ENCODE measurements at places on chromosomes 16 and 17.

- no peak for DNase-seq
Observed at GRCh38 chr16:29663016-29663806, at the start of gene SPN. Gene SPN, plus strand, starts transcription at chr16:29663247. Its CDS starts 482 bp downstream, at chr16:29663729.

GRCh38 chr17:8785547-8786413 lies 13.4 kb downstream of the MFSD6L start:
- DNase-seq = peak; percentile 42

DNA sequence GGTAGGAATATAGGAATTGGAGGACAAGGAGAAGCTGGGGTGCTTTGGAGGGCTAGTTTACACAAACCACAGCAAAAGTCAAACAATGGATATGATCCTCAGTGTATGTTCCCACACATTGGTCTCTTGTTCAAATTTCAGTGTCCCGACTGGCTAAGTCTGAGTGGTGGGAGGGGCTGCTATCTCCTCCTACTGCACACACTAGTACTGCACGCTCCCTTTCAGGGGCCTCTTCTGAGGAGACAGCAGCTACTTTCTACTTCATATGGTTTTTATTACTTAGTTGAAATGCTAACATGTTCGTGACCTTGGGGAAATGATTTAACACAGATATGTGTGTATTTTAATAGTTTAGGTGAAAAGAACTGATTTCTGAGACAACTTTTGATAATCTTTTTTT lies 18.8 kb upstream of the KRT10 start:
- DNase-seq = no peak

- DNase-seq = no peak
Observed at GRCh38 chr17:76752006-76752405, 14.1 kb downstream of the MFSD11 start.

DNA sequence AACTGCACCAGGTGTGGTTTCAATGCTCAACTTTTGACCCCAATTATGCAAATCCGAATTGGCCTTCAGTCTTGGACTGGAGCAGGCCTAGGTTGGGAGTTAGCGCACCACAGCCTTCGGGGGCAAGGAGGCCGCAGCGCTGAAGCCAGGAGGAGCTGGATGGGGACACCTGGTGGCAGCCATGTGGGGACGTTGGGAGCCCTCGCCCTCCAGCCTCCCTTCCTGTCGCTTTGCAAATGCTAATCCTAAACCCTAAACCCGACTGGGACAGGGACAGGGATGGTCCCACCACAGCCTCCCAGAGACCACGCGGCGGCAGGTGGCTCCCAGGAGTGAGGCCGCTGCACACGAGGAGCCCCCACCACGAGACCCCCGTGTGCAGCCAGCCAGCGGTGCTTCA lies 58.7 kb downstream of the KLHDC4 start:
- no peak for DNase-seq

GRCh38 chr16:11651796-11652195 lies 16.5 kb upstream of the SNN start:
- DNase-seq = no peak

DNA sequence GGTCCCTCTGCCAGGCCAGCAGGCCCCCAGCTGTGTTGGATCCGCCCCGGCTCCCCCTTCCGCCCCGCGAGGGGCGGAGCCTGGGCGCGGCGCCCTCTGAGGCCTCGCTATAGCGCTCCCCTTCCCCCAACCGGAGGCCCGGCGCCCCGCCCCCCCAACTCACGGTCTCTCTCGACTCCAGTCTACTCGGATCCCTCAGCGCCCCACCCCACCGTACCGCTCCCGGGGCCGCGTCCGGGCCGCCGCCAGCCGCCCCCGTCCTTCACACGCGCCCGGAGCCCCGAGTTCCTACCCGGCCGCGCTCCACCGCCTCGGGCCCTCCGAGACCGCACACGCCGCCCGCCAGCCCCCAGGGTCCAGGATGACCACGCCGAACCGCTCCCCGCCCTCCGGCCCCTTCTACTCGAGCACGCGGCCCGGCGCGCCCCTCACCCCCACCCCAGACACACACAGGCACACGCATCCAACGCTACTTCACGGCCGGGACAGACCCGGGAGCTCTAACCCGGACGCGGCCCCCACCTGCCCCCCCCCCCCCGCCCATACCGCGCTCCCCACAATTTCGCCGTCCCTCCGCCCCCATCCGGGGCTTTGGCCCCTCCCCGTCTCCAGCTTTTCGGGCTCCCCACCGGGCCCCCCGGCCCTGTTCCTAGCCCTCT lies 1.4 kb downstream of the PHF23 start:
- peak; percentile 71 for DNase-seq

DNA sequence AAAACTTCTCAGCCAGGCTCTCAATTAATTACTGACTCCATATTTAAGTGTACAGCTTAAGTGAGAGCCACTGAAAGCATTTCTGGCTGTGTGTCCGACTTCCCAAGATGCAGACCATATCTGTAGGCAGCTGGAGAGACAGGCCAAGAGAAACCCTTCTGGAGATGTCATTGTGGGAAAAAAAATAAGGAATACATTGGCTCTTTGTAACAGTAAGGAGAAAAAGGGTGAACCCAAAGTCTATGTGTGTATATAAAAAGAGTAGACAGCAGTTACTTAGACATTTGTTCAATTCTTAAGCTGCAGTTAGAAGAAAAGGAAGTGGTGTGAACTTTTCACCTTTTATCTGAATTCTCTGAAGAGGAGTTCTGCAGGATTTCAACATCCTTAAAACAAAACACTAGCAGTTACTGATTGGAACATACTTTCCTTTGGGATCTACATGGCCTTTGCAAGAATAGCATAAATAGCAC lies 21.7 kb downstream of the FAM117A start:
- DNase-seq = no peak

DNA sequence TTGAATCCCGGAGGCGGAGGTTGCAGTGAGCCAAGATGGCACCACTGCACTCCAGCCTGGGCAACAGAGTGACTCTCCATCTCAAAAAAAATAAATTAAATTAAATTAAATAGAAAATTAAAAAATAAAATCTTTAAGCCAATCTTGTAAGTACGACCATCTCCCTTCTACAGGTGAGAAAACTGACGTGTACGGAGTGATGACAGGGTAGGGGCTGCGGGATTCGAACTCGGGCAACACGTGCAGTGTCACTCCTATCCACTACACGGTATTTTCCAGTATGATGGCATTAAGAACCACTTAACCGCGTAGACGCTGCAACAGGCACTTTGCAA lies 762 bp downstream of the WDR59 start:
- no peak for DNase-seq

GRCh38 chr17:69588316-69588715 lies 173.8 kb downstream of the MAP2K6 start:
- no peak for DNase-seq

- no peak for DNase-seq
Observed at GRCh38 chr16:82874672-82875071, 247.9 kb downstream of the CDH13 start.

DNA sequence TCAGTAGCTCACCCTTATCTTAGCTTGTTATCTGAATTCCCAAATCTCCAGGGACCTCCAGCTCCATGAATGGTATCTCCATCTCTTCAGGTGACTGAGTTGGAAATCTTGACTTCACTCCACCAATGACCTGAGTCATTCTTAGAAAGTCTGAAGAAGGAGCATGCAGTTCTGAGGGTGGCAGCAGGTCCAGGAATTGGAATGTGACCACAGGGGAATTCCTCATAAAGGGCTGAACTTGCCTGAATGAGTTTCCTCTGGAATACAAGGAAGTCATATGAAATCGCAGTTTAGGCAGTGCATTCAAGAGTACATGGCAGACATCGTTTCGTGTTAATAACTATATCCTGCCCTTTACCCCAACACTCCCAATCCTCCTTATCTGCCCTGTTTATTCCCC lies 12.5 kb upstream of the PYY start:
- no peak for DNase-seq

GRCh38 chr17:64531955-64532371 lies 25.2 kb downstream of the CEP95 start:
- no peak for DNase-seq

GRCh38 chr17:29012535-29012934 lies 6.7 kb upstream of the SEZ6 start:
- no peak for DNase-seq

DNA sequence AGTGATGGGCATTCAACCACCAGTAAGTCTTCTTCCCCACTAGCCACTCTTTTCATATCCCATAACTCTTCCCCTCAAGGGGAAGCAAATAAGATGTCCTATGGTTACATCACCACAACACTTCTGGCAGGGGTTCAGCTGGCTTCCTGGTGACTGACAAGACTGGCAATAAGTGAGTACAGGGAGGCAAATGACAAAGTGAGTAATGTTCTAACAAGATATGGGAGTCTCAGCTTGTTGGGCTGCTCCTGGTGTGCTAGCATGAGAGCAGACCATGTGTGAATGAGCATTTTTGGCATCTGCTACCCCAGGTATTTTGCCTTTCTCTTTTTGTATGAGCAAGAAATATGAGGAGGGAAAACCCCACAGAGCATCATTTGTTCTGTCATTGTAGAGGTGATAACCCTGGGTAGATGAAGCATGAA lies 9.9 kb downstream of the TMIGD1 start:
- DNase-seq = no peak

DNA sequence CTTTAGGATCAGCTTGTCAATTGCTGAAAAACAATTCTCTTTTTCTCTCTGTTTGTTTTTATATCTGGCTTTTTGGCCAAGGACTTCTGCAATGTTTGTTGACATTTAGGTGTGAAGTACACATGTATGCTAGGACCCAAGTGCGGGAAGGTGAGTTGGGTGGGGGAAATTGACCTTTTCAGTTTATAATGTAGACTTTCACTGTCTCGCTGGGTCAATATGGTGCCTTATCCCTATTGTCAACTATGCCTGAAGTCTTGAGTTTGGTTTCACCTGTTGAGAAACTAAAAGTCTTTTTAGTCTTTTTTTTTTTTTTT lies 9.5 kb downstream of the WWP2 start:
- no peak for DNase-seq

- DNase-seq = no peak
Observed at GRCh38 chr16:1823821-1824220, 2.8 kb downstream of the HAGH start.

DNA sequence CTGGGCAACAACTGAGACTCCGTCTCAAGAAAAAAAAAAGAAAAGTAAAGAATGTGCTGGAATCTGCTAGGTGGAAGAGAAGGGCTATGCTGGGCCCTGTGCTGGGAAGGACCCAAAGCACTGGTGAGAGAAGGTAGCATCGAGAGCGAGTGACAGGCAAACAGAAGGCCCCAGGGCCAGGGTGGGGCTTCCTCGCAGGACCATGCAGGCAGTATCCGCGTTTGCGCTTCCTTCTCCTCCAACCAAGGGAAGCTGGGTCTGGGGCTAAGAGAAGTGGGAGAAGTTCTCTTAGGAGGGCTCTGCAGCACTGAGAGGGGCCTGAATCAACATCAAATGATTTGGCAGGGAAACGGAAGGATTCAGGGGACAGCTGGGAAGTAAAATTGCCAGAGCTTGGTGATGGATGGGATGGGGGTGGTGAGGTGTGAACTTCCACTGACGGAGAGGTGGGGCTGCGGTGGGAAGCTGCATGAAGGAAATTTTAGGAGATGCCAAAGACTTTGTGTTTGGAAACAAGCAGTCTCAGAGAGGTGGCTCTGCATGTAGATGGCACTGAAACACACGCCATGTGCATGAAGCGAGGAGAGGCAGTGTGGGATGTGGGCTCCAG lies 5.2 kb upstream of the ECI1 start:
- no peak for DNase-seq

DNA sequence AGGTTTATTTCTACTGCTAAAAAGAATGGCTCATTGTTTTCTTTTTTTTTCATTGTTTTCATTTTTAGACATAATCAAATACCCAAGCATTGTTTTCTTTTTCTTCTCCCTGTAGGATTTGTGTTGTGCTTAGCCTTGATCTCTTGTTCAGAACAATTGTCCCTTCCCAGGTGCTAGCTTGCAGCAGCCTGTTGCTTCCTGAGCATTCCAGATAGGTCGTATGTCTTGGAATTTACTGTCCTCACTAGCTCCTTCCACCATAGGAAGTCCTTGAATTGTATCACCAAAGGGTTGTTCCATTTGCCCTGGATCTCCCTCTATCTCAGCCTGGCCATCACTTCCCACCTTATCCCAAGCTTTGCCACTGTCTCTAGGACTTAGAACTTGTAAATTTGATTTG lies 10.0 kb upstream of the VPS4A start:
- no peak for DNase-seq
